Stimulated activated CD4-positive, alpha-beta T cell treated with anti-CD3 and anti-CD28 coated beads, Interleukin-1b, Interleukin-23, amount 100 ng/mL, for 48 hours (primary cell): ENCODE measurements at places on chromosomes 12 and 14.

DNA sequence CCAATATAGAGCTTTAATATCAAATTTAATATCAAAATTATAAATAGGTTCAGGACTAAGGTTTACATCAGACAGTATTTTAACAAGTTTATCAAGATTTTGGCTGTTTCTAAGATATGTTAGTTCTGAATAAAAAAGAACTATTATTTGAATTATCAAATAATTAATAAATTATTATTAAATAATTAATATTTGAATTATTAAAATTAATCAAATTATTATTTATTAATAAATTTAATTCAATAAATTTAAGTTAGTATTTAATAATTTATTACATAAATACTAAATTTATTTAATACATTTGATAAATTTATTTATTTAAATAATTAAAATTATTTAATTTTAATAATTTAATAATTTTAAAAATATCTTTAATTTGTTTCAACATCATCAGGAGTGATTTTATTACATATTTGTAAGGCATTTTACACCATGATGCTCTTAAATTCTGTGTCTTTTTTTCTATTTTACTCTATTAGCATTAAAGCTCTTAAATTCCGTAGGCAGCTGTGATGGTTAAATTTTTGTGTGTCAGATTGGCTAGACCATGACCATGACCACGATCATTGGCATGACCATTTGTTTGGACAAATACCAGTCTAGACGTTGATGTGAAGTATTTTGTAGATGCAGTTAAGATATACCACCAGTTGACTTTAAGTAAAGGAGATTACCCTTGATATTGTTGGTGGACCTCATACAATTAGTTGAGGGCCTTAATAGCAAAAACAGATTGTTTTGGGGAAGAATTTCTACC lies 82.6 kb downstream of the BBS10 start:
- DNase-seq, result no peak

DNA sequence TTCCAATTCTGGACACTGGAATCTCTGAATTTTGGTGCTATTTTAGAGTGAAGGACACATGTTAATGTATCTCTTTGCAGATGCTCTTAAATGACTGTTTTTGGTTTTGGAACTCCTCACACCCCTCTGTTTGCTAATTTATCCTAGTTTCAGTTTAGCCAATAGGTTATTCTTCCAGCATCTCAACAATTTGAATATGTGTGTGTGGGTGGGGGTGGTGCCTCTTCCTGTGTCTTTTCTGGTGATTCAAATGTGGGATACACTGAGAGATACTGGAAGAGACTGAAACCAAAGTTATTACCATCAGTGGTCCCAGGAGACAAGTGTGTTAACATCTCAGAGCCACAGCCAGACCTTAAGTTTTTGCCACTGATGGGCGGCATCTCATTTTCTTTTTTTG lies 1317.4 kb upstream of the TMEM132C start:
- DNase-seq, result no peak

DNA sequence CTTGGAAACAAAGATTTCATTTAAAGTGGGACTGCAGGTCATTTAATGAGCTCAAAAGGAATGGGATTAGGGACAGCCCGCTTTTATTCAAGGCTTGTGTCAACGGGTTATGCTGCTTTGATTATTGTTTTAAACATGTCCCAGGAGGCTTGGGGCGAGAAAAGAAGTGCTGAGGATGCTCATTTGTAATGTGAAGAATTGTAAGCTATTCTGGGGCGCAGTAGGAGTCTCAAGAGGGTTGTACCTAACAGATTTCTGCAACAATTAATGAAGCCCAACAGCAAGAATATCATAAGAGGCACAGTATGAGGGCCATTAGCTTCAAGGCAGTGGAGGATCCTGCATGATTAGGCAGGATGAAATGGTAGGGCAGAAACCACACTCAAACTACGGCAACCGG lies 122.5 kb downstream of the KTN1 start:
- no peak for DNase-seq

GRCh38 chr12:124273630-124274029 lies 21.3 kb upstream of the RFLNA start:
- DNase-seq, result peak; percentile 20

DNA sequence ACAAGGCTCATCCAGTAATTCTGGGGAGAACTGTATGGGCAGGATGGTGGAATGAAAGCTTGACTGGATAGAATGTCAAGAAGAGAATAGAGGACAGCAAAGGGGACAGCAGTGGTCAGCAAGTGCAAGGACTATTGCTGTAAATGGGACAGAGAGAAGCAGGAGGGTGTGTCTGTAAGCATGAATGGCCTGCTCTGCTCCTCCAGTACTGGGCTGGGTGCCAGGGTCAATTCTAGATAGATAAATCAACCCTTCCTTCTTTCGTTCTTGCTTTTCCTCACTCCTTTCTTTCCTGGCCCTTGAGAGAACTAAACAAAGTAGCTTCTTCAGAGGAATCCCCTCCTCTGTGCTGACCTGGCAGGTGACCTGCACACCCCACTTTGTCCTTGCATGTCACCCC lies 1019.2 kb downstream of the BCL11B start:
- no peak for DNase-seq

- no peak for DNase-seq
These were observed 27.4 kb upstream of the STON2 start for GRCh38 chr14:81427348-81428058.

- no peak for DNase-seq
These were observed 96.7 kb downstream of the NUAK1 start for GRCh38 chr12:106042037-106042436.
